ENCODE measurements at places on chromosomes 7 and 10.

GRCh38 chr10:4586776-4587175 lies 239.2 kb upstream of the AKR1E2 start:
- H3K4me1 ChIP-seq, result no peaks in the 10 kb centered on the region
- H3K36me3 ChIP-seq, result no peaks in the 10 kb centered on the region
- H3K4me3 ChIP-seq, result no peak overlapping the region
- H3K27me3 ChIP-seq, result peaks cover 7% of the 10 kb centered on the region

- no peaks in the 10 kb centered on the region for H3K27me3 ChIP-seq
- no peak overlapping the region for H3K4me3 ChIP-seq
- no peak for DNase-seq
- H3K36me3 ChIP-seq, result peaks cover 5% of the 10 kb centered on the region
- H3K4me1 ChIP-seq, result peaks cover 7% of the 10 kb centered on the region
Observed at GRCh38 chr10:119483839-119484238, 58.7 kb downstream of the RGS10 start.

- peaks cover 44% of the 10 kb centered on the region for H3K4me1 ChIP-seq
- H3K27ac ChIP-seq, result peak overlapping the region; percentile 96
- DNase-seq, result no peak
Observed at GRCh38 chr7:135167365-135167917, 3.1 kb downstream of the CYREN start.

- DNase-seq, result no peak
- H3K36me3 ChIP-seq, result no peaks in the 10 kb centered on the region
- no peaks in the 10 kb centered on the region for H3K4me1 ChIP-seq
- peaks cover 19% of the 10 kb centered on the region for H3K27me3 ChIP-seq
Observed at GRCh38 chr7:28520074-28521015, 108.0 kb downstream of the CREB5 start.

DNA sequence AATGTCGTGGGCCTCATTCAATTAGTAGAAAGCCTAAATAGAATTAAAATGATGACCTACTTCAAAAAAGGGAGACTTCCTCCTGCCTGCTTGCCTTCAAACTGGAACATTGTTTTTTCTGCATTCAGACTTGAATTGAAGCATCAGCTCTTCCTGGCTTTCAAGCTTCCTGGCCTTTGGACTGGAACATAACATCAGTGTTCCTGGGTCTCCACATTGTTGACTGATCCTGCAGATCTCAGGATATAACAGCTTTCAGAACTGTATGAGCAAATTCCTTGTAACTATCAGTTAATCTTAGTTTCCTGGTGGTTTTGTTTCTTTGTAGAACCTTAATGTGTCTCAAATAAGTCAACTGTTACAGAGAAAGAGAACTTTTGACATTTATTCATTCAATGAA lies 18.6 kb downstream of the MAGI2 start:
- no peaks in the 10 kb centered on the region for H3K27me3 ChIP-seq
- H3K36me3 ChIP-seq, result no peaks in the 10 kb centered on the region
- H3K4me3 ChIP-seq, result no peak overlapping the region
- H3K27ac ChIP-seq, result no peak overlapping the region

DNA sequence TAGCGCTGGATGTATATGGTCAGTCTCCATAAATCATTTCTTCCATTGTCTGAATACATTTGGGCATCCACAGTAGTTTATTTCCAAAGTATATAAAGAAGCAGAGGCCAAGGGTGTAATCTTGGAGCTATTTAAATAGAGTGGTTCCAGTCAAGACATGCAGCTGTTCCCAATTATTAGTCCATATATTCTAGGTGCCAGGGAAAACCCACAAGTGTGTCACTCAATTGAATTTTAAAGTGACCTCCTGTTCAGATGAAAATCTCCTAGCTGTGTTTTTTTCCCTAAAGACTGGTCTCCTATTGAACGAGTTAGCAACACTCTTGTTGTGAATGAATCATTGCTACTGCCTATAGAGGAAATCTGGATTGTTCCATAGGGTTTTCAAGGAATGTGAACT lies 260.2 kb upstream of the BMPER start:
- no peaks in the 10 kb centered on the region for H3K27me3 ChIP-seq
- no peak overlapping the region for H3K4me3 ChIP-seq
- no peak for DNase-seq
- peaks cover 3% of the 10 kb centered on the region for H3K4me1 ChIP-seq

All from effector memory CD8-positive, alpha-beta T cell (primary cell).